ENCODE measurements at places on chromosomes 5 and 9.

DNA sequence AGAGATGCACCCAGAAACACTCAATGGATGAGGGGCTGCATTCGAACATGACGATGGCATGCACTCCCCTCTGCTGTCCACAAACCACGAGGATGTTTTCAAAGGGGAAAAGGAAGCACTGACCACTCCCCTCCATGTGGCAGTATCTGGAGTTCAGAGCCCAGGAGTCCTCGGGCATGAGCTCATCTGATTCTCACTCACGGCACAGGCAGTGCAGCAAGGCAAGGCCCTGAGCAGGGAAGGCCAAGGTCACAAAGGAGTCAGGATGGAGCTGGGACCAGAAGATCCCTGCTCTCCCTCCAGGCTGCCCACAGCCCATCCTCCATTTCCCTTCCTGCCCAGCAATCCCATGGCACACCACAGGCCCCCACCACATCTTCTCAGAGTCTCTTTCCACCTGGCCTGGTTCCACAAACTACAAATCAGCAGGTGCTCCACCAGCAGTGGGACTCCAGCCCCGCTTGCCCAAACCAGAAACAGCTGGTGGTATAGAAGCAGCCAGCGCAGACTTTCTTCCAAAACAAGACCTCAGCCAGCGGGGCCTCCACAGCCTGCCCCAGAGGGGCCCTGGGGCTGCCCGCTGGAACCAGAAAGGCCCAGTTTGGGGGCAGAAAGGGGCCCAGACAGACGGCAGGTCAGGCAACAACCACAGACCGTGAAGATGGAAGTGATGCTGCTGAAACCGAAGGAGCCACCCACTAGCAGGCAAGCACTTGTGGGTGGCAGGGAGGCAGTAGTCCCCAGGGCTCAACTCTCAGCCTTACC, 12.2 kb downstream of the TNIP1 start:
- DNase-seq = no peak

- no peak for DNase-seq
Observed at GRCh38 chr5:76376866-76377230, 26.2 kb upstream of the IQGAP2 start.

DNA sequence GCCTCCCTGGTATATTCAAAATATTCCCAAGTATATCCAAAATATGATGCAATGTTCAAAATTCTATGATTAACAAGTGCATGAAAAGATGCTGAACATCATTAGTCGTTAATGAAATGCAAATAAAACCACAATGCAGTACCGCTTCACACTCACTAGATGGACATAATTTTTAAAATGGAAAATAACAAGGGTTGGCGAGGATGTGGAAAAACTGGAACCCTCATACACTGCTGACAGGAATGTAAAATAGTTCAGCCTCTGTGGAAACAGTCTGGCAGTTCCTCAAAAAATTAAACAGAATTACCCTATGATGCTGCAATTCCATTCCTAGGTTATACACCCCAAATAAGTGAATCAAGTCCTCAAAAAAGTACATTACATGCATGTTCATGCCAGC, 36.1 kb upstream of the MYOT start:
- DNase-seq = no peak

DNA sequence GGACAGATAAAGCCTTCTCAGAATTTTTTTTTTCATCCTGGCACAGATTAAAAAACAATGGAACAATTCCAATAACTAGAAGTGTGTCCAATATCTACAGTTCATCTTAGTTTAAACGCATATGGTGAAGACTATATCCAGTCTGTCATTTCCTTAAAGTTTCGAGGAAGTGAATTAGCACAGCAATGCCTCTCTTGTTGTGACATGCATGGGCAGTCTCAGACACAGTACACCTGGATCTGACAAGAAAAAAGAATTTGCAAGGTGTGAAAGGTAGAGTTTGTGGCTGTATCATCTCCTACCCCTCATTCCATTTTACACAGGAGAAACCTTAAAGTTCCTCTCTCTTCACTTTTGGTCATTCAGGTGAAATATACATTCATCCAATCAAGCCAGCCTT, 100.6 kb upstream of the ADAMTS19 start:
- DNase-seq = no peak

DNA sequence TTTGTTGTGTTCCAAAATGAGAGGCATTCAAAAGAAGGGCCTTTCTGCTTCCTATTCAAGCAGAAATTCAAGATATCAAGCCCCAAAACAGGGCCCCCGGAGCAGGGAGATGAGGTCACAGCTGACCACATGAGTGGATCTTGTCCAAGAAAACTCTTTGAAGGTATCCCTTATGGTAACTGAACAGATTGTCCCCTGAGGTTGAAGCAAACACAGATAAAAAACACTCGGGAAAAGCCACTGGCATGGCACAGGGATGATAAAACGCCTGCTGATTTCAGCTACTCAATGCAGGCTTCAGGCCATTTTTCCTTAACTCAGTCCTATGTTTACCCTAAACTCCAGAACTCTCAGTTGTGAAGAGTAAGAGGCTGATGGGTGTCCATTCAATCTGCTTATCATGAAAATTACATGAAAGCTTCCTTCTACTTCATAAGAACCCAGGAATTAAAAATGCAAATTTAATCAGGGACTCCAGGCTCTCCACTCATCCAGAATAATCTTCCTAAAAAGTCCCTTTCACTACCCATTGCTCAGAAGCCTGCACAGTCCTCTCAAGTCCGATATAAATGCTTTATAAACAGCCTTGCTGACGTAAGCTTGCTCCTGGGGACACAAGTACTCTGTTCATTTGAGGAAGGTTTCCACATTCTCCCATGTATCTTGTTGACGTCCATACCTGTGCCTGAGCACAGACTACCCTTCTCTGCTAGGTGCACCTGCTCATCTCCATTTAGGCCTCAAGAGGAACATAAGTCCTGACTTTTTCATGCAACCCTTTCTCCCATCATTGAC, 35.9 kb upstream of the SLC1A3 start:
- no peak for DNase-seq

GRCh38 chr9:128243215-128244018, 32.4 kb downstream of the GOLGA2 start:
- DNase-seq = no peak

Data from NCI-H2081 (cell line).